ENCODE measurements at places on chromosomes 11 and 22.

DNA sequence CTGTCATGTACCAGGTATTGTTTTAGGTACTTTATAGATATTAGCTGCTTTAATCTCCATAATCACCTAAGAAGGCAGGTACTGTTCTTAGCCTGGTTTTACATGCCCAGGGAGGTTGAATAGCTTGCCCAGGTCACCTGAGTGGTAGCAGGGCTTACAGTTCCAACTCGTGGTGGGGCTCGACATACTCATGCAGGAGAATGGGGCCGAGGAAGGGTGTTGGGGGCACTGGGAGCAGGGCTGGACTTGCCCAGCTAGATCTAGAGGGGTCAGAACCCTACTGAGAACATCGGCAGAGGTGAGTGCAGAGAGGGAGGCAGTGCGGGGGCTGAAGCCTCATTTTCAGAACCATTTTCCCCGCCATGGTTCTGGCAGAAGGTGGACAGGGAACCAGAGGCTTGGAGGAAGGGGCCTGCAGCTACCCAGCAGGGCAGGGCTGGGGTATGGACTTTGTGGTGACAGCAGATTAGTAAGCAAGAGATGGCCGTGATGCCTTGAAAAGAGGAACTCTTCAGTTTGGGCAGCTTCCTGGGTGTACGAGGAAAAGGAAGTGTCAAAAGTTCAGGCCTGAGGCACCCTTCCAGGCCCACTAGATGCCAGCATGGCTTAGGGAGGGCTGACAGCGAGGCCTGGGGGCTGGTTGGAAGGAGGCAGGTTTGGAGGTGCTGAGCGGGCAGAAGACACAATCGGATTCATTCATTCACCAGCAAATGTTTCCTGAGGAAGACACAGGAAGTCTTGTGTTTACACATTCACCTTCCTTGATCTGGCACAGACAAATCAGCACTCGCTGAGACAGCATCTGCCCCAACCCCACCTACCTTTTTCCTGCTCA, 54.7 kb upstream of the LYVE1 start:
- no peak for DNase-seq

- DNase-seq = no peak
Measured at GRCh38 chr11:34758262-34758661, 137.4 kb downstream of the EHF start.

DNA sequence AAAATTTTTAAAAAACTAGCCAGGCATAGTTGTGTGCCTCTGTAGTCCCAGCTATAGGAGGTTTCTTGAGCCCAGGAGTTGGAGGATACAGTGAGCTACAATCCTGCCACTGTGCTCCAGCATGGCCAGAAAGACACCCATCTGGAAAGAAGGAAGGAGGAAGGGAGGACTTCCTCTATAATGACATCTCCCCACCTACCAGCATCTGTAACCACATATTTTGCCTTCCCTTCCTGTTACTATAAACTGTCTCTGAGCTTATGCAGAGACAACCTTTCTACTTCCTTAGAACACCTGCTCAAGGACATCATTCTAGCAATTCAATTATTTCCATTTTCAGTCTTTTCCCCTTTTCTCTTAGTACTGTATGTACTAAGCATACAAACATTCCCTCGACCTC, 2.2 kb upstream of the NUP160 start:
- peak; percentile 8 for DNase-seq

DNA sequence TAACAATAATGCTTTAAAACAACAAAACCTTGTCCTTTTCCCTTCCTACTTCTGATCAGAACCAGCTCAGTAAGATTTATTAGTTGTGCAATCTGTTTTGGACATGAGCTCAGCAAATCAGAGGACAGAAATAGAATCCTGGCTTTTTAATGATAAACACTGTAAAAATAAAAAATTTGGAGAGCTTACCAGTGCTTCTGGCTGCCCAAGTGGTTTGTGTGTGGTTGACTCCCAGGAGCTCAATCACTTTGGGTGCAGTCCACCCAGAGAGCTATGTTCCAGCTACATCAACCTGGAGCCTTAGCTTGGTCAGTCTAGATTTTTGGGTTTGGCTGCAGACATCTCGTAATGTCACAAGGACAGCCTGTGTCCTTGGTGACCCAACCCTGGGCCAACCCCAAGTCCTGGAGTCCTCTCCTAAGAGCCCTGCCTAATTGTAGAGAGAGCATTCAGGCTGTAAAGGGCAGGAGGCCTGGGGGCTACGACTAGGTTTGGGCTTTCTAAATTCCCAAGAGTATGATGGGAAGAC, 28.5 kb downstream of the CD44 start:
- no peak for DNase-seq

- DNase-seq = no peak
Measured at GRCh38 chr11:33690290-33691065, 10.1 kb downstream of the C11orf91 start.

- DNase-seq = no peak
Measured at GRCh38 chr11:47379317-47379716, 970 bp upstream of the SPI1 start.

DNA sequence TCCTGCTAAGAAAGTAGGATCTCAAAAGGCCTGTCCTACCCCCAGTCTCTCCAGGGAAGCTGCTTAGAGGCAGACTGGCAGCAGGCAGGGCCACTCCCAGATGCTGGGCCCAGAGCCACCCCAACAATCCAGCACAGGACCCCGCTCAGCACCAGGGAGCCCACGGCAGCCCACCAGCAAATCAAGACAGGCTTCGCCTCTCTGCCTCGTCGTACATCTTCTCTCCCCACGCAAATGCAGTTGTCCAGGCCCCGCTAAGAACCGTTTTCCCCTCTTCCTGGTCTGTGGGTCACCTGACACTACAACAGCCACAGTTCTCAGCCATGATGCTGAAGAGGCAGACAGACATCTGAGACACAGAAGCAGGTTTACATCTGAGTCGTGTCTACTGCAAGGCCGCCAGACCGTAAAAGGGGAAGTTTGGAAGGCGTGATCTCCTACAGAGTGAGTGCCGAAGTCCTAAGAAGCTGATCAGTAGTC, 51.1 kb downstream of the IGSF9B start:
- no peak for DNase-seq

- no peak for DNase-seq
Measured at GRCh38 chr11:46826310-46827044, 19.6 kb downstream of the CKAP5 start.

GRCh38 chr11:109016724-109017123, 351.9 kb downstream of the DDX10 start:
- DNase-seq = no peak

GRCh38 chr22:39674536-39674935, 104.0 kb downstream of the CACNA1I start:
- DNase-seq = no peak

DNA sequence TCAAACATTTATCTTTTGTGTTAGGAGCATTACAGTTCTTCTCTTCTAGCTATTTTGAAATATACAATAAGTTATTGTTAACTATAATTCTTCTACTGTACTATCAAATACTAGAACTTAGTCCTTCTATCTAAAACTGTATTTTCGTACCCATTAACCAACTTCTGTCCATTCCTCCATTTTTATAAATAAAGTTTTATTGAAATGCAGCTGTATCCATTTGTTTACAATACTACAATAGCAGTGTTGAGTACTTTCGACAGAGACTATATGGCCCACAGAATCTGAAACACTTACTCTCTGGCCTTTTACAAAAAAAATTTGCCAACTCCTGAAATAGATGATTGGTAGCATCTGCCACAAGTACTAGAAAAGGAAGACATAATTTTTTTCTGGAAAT, 4.7 kb upstream of the SLC35C1 start:
- DNase-seq = no peak

- no peak for DNase-seq
Measured at GRCh38 chr11:43687120-43687791, 6.7 kb downstream of the HSD17B12 start.

DNA sequence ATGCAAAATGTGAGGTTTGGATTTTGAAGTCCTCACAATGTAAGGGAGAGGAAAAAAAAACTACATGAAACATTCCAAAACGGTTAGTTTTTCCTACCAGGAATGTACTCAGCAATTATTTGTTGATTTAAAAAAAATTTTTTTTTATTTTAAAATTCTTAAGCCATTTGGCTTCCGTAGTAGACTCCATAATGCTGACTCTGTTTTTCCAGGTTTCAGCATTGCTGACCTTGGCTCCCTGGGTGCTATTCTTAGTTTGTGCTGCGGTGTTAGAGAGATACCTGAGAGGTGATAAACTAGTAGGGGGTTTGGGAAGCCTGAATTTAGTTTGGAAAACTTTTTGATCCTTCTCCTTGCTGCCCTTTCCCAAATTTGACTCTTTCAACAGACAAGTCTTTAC, 10.6 kb downstream of the STT3A start:
- DNase-seq = no peak

GRCh38 chr11:72350752-72351151, 83.6 kb downstream of the CLPB start:
- DNase-seq = no peak

DNA sequence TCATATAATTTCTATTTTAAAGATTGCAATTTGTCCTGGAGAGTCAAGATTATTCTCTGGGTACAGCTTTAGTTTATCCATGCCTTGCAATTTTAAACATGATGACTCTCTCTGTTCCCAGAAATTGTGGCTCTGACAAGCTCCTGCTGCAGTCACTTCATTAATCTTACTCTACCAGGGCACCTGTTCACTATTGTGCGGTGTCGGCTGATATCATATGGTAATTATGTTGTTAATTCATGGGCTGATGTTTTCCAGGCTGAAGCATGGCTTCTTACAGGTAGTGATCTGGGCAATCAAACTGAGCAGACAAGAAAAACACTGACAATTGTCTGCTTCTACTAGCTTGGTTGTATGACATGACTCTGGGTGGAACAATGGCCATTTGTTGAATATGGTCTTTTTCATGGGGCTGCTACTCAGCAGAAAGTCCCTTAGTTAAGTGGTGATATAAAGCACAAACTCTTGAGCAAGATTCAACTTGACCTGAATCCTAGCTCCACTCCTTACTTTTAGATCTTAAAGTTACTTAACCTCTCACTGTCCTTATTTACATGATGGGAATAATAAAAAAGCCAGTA, 230.7 kb downstream of the FAT3 start:
- DNase-seq = no peak

- DNase-seq = no peak
Measured at GRCh38 chr22:28438183-28438768, 241.4 kb downstream of the TTC28 start.

DNA sequence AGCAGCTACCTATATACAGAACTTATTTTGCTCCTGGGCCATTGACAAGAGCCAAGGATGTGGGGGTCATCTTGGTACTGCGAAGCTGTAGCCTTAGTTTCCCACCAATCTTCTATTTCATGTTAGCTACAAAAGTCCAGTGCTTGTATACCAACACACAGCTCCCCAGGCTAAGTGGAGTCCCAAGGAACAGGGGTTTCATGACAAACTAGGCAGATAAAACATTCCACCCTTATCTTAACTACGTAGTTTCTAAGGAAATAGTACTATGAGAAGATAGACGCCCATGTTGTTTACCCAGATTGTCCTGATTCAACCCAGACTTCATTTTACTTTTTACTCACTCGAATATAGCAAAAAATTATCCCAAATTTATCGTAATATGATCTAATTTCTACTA, 218.5 kb downstream of the DYNC2H1 start:
- no peak for DNase-seq

DNA sequence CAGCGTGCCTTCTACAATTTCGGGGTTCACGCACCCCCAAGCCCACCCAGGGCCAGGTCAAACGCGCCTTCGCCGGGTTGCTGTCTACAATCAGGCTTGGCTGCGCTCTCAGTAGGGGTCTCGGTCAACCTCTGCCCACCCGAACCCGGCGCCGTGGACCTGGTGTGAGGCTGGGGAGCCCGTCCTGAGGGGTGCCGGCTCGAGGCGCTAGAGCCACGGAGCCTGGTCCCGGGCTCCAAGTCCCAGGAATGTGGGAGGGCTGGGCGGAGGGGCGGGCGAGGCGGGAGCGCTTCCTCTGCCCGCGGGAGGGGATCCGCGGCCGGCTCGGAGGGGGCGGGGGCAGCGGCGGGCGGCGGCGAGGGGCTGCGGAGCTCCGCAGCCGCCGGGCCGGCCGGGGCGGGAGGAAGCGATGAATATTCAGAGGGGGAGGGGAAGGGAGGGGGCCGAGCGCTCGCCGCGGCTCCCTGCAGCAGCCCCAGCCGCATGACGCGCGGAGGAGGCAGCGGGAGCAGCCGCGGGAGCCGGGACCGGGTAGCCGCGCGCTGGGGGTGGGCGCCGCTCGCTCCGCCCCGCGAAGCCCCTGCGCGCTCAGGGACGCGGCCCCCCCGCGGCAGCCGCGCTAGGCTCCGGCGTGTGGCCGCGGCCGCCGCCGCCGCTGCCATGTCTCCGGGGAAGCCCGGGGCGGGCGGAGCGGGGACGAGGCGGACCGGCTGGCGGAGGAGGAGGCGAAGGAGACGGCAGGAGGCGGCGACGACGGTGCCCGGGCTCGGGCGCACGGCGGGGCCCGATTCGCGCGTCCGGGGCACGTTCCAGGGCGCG, at the start of gene PTPRJ:
Gene PTPRJ (plus strand): TSS at position 472 of the 819 bp plus-strand sequence. CDS start 354 bp downstream, outside the sequence.
- DNase-seq = peak; percentile 17

DNA sequence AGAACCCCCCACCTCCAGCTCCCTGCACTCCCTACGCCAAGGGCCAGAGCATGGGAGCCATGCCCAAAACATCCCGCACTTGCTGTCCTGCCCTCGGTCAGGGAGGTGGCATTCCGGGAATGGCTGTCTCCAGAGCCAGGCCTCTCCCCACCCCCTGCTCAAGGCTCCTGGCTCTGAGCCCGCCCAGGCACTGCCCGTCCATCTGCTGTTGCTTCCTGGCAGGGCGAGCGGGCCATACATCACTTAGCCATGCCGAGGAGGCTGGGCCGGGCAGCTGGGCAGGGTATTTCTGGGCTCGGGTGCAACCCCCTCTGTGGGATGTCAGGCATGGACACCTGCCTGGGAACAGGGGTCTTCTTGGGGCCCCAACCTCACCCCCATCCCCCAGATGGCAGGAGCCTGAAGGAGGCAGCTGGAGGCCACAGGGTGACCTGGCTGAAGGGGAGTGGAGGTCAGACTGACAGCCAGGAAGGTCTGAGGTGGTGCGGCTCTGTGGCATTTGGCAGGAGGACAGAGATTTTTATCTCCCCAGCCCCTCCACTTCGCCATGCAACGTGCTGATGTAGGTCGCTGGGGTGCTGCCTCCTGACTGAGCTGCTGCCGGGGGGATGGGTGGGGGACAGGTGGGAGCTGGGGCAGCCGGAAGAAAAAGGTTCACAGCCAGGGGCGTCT, 8.7 kb upstream of the CABP7 start:
- no peak for DNase-seq

DNA sequence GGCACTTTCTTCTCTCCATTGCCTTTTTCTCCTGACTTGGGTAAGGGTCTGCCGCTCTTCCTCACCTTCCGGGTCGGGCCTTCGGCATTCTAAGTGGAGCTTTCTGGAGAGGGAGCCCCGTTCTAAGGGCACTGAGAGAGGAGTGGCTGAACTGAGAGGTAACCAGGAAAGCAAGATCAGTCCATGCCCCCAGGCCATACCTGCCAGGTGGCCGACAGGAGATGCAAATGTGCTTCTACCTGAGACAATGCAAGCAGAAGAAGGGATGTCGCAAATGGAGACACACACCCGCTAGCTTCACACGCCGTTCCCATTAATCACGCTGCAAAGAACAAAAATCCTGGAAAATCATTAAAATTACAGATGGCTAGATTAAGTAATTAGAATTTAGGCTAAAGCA, 156.4 kb upstream of the TBCEL start:
- DNase-seq = no peak

- DNase-seq = no peak
Measured at GRCh38 chr11:11513422-11513821, 108.4 kb downstream of the GALNT18 start.

GRCh38 chr22:48265000-48265625, 1502.7 kb downstream of the TBC1D22A start:
- DNase-seq = no peak
